Thymus (tissue), 14 donors: ENCODE measurements at places on chromosomes 3 and 15. TPM values are rescaled to one million over a fixed set of nuclear protein-coding genes. Genes with fewer than 3 reads are reported as not detected.

GRCh38 chr3:150786791-150787190, 23.8 kb upstream of the SIAH2 start:
- no peak for DNase-seq

DNA sequence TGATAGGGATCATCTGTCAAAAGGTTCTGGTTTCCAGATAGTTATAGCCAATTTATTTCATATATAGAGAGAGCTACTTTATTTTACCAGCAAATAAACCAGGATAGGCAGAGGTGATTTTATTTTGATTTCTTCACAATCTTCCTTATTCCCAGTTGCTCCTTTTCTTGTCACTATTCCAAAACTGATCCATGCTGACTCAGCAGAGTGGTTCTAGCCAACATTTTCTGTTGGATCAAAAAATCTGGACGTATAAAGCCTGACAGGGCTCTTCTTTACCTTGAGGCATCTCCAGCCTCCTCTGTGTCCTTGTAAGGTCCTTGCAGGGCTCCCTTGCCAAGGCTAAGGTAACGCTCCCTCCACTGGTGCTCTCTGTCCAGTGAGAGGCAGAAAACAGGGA, 15.8 kb downstream of the HDC start:
- no peak for DNase-seq

The FOXL2 gene
- not detected for total RNA-seq

DNA sequence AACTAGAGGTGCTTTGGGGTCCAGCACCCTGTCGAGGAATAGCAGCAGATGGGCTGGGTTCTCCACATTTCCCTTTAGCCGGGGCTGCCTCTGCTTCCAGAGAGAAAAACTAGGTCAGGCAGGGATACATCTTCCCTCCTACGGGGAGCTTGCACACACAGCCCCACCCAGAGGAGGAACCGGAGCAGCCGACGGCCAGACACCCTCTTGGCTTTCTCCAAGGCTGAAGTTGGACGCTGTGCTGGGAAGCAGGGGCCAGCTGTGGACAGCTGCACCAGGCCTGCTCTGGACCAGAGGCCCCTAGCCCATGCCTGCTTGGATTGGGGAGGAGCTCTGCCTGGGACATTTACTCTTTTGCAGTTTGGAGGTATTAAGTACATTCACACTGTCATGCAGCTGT, 44.7 kb upstream of the NR2C2 start:
- no peak for DNase-seq

DNA sequence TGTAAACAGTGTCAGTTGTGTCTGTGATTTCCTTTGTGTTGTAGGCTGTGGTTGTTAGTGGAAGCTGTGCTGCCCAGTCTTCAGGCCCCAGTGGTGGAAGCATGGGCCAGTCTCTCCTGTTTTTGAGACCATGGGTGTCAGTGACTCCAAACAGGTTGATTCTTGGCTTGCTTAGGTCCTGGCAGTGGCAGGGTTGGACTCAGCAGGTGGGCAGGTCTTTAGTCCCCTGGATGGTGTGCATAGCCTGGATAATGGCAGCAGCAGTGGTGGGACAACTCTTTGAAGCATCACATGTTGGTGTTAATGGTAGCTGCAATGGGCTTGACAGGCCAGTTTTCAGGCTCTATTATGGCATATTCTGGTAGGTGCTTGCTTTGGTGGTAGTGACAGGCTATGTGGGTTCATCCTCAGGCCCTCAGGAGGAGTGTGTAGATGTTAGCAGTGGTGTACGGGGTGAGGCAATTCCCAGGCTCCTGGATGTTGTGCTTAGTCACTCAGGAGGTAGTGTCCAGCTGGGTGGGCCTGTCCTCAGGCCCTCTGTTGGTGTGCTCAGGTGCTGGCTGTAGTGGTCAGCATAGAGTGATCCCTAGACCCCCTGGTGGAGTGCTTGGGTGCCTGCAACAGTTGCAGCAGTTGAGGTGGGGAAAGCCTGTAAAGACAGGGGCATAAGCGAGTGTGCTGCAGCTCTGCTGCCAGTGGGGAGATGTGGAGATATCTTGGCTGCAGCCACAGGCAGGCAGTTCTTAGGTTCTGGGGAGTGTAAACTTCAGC, 596.7 kb downstream of the PDCD6IP start:
- DNase-seq = no peak

DNA sequence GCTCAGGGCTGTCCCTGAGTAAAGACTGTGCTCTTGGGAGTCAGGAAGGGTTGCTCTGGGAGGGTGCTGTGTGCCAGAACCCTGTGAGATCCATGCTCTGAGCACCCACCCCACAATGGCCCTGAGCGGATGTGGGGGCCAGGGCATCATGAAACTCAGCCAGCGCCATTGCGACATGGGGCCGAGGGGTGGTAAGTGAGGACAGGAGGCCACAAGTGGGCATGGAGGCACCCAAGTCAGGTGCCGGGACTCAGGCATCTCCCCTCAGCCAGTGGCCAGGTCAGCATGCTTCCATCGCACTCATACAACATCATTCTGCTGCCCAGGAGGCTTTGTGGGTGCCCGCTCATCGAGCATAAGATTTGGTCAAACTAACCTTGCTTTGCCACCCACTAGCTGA, 19.6 kb downstream of the ATP2B2 start:
- DNase-seq = no peak

The RGMA gene
- 0.76 TPM for total RNA-seq

- DNase-seq = no peak
Measured at GRCh38 chr3:12356175-12356574, 67.3 kb downstream of the PPARG start.

The SLC24A5 gene
- total RNA-seq = 0.05 TPM

GRCh38 chr15:31296646-31297574, 29.7 kb upstream of the KLF13 start:
- no peak for DNase-seq

GRCh38 chr3:67509471-67510075, 144.8 kb downstream of the SUCLG2 start:
- no peak for DNase-seq

GRCh38 chr3:122934251-122934650, 93.3 kb downstream of the SEMA5B start:
- no peak for DNase-seq

The LARP6 gene
- total RNA-seq = 6.3 TPM

- DNase-seq = no peak
Measured at GRCh38 chr15:36778531-36778930, 199.1 kb downstream of the CDIN1 start.

GRCh38 chr3:158103887-158104327, 2.3 kb downstream of the SHOX2 start:
- DNase-seq = no peak

DNA sequence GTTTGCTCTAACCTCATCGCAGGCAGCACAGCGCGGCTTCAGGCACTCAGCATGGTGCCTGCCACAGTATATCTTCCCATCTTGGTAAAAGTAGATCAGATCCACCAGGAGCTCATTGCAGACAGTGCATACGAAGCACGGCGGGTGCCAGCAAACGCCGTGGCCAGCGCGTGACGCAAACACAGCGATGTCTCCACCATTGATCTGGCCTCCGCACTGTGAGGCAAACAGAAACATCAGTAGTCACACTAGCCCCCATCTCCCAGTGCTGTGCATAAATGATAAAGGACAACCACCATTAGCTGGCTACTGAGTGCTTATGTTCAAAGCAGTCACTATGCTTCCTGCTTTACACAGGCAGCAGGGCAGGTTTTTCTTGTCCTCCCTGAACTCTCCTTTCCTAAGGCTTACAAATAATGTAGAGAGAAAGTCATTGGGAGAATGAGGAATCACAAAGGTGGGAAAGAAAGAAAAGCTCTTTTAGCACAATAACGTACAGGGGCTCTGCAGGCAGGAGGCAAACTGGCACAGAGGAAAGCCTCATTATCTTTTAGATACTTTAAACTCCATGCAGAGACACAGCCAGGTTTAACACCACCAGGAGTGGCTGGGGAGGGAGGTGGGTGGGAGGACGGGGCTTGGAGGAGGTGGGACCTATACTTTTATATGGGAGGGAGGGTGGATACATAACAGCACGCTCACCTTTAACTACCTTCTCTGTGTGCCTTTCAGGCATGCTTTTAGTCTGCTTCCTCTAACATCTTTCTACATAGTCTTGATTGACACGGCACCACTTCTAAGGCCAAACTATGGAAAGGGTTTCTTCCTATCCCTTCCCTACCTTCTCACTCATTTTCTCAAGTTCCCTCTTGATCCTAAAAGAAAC, 67.9 kb downstream of the PRICKLE2 start:
- DNase-seq = no peak

DNA sequence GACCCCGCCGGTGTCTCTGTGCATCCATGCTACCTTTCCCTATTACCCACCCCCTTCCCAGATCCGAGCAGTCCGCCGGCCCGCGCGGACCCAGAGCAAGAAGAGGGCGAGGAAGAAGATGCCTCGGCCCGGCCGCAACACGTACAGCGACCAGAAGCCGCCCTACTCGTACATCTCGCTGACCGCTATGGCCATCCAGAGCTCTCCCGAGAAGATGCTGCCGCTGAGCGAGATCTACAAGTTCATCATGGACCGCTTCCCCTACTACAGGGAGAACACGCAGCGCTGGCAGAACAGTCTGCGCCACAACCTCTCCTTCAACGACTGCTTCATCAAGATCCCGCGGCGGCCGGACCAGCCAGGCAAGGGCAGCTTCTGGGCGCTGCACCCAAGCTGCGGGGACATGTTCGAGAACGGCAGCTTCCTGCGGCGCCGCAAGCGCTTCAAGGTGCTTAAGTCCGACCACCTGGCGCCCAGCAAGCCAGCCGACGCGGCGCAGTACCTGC, 788 bp downstream of the FOXB1 start:
- peak; percentile 57 for DNase-seq

The TIGIT gene
- total RNA-seq = 5.8 TPM

GRCh38 chr3:60669636-60670035, 581.6 kb downstream of the FHIT start:
- no peak for DNase-seq

DNA sequence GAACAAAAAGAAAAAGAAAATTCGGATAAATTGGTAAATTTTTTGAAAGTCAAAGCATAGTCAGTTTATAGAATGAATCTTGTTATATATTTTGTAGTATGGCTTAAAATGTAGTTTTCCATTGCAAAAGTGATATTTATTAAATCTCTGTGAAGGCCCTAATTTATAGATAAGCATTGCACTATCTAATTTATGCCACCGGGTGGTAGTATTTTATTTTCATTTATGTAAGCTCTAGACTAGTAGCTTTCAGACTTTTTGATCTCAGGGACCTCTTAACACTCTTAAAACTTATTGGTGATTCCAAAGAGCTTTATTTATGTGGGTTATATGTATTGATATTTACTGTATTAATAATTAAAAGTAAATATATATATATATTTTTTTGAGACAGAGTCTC, 133.9 kb upstream of the LRRFIP2 start:
- DNase-seq = peak; percentile 3

The MINAR1 gene
- total RNA-seq = 0.38 TPM

The POTEB3 gene
- not detected for total RNA-seq

The MAPK6 gene
- total RNA-seq = 20.1 TPM

DNA sequence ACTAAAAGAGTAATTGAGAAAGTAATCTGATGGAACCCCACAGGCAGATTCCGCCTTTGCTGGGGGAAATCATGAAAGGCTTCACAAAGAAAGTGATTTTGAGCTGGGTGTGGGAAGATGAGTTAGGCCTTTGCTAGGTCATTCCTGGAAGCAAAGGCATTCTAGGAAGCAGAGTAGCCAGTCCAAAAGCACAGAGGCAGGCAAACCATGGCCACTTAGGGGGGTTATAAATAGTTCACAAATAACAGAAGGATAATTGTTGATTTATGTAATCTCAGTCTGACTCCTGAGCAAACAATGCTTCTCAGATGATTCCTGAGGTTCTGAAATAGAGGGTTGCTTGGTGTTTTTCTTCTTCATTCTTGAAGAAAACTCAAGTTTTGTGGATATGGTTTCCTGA, 576.3 kb downstream of the NTRK3 start:
- DNase-seq = no peak

The IL17RC gene
- 5.7 TPM for total RNA-seq

The BCHE gene
- 12.4 TPM for total RNA-seq

- no peak for DNase-seq
Measured at GRCh38 chr15:78307976-78308375, 8.6 kb upstream of the SKIC8 start.

The C2CD4B gene
- total RNA-seq = 2.7 TPM

The C3orf33 gene
- total RNA-seq = 1.4 TPM

- no peak for DNase-seq
Measured at GRCh38 chr3:110015231-110015963, 678.1 kb upstream of the DPPA4 start.

- DNase-seq = no peak
Measured at GRCh38 chr15:61807281-61807929, 252.8 kb downstream of the VPS13C start.

- no peak for DNase-seq
Measured at GRCh38 chr3:114308830-114309229, 15.0 kb downstream of the TIGIT start.

DNA sequence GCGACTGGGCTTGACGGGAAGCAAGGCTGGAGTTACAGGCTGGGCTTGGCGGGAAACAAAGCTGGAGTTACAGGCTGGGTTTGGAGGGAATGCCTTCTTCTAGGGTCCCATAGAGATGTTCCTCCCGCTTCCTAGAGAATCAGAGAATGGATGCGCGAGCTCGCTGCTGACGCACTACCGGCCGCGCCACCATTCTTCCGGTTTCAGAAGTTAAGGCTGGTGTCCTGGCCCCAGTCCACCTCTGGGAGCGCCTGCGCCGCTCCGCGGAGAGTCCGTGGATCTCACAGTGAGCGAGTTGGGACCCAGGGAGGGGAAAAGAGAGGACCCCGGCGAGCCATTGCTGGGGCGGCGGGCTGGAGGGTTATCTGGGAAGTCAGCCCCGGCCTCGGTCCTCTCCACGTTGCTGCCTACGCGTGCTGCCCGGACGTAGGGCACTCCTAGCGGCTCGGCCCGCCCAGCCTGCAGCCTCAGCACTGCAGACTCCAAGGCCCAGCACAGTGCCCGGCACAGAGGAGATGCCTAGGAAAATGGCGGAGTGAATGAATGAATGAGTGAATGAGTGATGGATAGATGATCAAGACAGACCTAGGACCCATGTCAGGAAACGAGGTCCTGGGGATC, at the start of gene ZNF502:
Gene ZNF502 (plus strand): TSS at position 206 of the 621 bp plus-strand sequence. CDS start 7,602 bp downstream, outside the sequence.
- peak; percentile 69 for DNase-seq

The GOLGA8S gene
- 0.05 TPM for total RNA-seq

DNA sequence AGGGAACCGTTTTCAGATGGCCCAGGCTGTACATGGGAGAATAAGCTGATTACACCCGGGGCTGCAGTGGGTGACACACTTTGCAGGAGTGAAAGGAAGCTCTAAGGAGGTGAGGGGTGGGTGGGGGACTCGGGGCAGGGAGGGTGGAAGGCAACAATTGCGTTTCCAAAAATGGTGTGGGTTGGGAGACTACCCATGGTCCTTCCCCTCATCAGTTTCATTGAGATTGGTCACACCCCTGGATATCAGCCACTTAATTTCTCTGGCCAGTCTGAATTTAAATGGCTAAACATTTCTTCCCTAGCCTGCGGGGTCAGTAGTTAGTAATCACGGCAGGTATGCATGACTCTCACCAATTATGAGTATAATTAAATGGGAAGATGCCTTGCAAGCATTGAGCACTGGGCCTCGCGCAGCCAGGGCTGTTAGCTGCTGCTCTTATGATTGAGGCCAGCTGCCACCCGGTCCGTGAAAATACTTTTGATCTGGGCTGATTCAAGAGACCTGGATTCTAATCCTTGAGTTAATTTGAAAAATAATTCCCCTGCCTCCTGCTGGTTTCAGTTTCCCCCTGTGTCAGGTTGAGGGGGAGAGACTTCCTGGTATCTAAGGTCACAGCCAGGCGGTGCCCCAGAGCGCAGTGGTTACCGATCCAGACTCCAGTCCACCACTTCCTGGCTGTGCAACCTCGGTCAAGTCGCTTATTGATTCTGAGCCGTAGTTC, 23.3 kb downstream of the SLC6A6 start:
- DNase-seq = no peak

The CPA3 gene
- total RNA-seq = 6.3 TPM

The HPS3 gene
- total RNA-seq = 17.7 TPM
